ENCODE measurements at places on chromosomes 12 and 14. TPM values are rescaled to one million over a fixed set of nuclear protein-coding genes. Genes with fewer than 3 reads are reported as not detected.

The INSM2 gene
- total RNA-seq: not detected

The CLEC4C gene
- not detected for total RNA-seq

The KCNH3 gene
- 0.24 TPM for total RNA-seq

The KRT75 gene
- not detected for total RNA-seq

The GXYLT1 gene
- 9.3 TPM for total RNA-seq

DNA sequence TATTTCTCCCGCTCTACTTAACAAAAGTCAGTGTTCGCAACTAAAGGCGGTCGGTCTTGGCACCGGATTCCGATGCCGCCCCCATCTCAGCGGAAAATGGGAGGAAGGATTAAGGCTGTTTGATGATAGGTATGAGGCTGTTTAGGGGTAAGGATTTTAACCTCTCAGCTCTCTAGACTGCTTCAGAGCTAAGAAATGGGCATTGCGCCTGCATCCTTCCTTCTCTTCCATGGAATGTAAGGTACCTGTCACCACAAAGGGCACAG is 1.4 kb downstream of the COCH start:
- DNase-seq: no peak

- no peak for DNase-seq
Measured at GRCh38 chr12:96108321-96108720, 72.9 kb upstream of the LTA4H start.

The RFLNA gene
- 1.7 TPM for total RNA-seq

The CLEC6A gene
- not detected for total RNA-seq

DNA sequence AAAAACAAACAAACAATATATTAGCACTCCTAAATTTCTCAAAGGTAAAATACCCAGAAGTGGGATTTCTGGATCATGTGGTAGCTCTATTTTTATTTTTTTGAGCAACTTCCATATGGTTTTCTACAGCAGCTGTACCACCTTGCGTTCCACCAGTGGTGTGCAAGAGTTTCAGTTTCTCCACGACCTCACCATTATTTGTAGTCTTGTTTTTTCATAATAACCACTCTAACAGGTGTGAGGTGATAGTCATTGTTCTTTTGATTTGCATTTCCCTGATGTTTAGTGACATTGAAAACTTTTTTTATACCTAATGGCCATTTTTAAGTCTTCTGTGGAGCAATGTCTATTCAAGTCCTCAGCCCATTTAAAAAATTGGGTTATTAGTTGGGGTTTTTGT is 127.3 kb upstream of the SLC38A2 start:
- no peak for DNase-seq

- no peak for DNase-seq
Measured at GRCh38 chr14:55026441-55026792, 482 bp downstream of the WDHD1 start.
